ENCODE measurements at places on chromosomes 1 and 21.

DNA sequence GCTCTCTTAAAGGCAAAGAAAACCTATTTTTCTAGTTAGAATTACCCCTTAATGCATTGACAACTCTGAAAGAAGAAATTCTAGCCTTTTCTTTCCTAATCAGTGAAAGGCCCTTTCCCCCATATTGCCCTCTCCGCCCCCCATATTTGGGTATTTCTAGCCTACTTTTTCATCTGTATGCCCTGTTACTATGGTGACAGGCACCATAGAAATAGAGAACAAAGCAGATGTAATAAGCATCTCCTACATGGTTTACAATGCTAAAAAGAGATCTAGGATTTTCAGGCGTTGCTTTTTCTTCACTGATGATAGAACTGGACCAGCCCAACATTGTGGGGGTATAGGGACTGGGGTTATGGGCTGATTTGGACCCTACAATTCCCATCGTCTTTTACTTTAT, 14.5 kb downstream of the LRRC8B start:
- DNase-seq: no peak

GRCh38 chr1:64891448-64891825, 74.9 kb downstream of the JAK1 start:
- peak; percentile 22 for DNase-seq

DNA sequence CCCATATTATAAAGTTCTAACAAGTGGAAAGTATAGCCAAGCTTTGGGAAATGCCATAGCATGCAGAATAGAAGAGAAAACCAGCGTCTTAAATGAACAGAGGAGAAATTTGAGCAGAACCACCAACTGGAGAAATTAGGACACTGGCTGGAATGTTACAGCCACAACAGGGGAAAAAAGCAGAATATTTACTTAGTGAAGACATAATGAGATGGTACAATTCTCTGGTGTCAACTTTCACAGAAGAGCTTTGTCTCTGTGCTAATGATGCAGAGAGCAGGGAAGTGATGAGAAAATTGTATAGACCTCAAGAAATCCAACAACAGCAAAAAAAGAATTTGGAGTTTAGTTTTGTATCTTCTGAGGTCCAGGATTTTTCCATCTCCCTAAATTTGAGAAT, 249.7 kb downstream of the KIF26B start:
- no peak for DNase-seq

- no peak for DNase-seq
These were observed 206.8 kb upstream of the PLXNA2 start for GRCh38 chr1:208450958-208451357.

DNA sequence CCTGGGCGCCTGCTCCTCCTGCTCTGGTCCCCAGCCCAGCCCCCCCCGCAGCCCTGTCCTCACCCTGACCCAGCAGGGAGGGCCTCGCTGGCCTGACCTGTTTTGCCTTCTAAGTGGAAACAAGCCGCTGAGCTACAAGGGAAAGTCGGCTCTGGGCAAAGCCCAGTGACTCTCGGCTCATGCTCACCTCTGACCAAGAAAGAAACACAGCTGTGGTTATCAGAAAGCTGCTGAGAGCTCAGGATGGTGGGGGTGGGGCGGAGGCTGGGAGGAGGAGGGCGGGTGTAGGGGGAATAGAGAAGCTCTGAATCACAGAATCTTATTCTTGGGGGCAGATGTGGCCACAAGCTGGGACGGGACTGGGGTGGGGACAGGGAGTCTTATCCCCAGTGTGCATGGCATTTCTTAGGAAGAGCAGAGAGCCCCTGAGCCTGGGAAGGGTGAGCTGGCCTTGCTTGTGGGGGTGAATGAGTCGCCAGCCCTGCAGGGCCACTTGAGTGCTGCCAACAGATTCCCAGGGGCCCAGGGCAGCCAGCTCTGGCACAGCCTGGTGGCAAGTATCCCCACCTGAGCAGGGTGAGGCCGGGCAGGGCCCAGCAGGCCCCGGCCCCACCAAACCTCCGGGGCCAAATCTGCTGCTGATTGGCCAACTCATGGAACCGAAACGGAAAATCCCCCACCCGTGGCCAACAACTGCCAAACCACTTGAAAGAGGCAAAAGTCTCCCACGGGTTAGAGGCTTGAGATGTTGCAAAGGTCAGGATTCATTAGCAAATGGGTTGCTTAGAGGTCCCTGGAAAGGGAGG, 120.6 kb downstream of the SPSB1 start:
- peak; percentile 48 for DNase-seq

DNA sequence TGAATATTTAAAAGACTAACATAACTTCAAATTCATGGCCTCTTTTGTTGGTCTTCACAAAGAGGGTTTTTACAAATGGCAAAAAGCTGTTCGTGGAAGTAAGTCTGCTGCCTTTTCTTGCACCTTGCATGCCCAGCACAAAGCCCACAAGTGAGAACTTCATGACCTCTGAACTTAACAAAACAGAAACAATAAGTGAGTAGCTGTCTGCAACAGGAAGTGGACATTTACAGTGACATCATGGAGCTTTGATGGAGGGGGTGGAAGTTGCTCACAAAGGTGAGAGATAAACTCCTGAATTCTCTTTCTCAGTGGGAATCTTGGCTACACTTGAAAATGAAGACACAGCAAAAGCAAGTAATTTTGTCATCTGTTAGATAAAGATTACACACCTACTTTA, 303.3 kb upstream of the DEPDC1 start:
- DNase-seq: no peak

GRCh38 chr21:45841033-45841432, 140.5 kb upstream of the COL6A1 start:
- no peak for DNase-seq
